Activated T-cell treated with anti-CD3 and anti-CD28 coated beads, Interleukin-2, amount 50 U/mL, for 48 hours (primary cell): ENCODE measurements at places on chromosomes 16 and 17.

DNA sequence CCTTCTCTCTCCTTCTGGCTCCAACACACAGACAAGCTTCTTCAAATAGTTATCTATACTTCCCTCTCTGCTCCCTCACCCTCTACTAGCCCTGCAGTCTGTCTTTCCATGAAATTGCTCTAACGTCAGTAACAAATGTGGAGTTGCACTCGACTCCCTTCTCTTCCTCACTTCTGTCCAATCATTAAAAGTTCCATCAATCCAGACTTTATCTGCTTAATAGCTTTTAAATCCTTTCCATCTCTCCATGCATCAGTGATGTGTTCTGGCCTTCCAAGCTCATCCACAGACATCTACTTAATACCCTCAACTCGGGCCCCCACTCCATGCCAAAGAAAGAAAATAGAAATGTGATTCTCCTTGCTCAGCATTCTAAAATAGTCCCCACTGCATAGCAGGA is 422.1 kb upstream of the CDH5 start:
- no peak for DNase-seq

- no peak for DNase-seq
Observed at GRCh38 chr17:14307560-14308024, 6.7 kb downstream of the HS3ST3B1 start.

DNA sequence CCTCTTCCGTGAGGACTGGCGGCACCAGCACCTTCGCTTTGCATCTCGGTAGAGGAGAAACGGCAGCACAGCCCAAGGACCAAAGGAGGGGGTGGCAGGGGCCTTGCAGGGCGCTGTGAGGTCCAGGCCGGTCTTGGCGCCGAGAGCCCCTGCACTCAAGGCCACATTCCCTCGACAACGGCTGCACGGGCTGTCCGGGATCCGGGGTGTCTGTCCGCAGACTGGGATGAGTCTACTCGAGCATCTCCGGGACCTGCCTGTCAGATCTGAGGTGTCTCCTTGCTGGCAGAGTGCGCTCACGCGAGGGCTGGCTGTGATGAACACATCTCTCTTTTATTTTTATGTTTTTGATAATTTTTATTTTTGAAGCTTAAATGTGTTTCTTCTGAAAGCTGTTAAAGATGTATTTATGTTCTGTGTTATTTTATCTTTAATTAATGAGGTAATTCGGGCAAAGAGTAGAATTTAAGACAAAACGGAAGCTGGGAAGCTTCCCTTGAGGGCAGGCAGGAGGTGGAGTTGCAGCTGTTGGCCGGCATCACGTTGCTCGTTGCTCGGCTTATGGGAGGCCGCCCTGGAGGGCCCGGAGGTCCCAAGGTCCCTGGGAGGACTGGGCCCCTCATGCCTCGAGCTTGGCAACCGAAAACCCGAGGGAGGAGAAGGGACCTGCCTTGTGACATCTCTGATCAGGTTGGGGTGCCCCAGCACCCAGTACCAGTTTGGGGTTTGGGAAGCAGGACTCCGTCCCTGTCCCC is 4.3 kb downstream of the SOX8 start:
- DNase-seq, result no peak

DNA sequence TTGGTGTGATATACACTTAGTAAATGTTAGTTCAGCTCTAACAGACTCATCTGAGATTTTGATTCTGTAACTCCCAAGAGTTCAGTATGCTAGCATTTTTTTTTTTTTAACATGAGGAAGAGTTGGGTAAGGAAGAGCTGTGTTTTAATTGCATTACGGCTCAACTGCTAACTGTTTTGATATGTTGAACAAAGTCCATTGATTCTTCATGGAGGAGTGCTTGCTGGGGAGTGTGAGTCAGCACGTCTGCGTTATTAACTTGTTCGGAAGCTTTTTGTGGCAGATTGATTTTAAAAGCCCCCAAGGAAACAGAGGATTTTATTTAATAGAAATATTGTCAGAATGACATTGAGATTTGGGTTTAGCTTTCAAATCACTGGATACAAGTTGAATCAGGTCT is 45.8 kb downstream of the PITPNC1 start:
- no peak for DNase-seq

- no peak for DNase-seq
Observed at GRCh38 chr17:58764373-58764772, 8.7 kb downstream of the PPM1E start.

- no peak for DNase-seq
Observed at GRCh38 chr16:83343935-83344366, 463.8 kb upstream of the HSBP1 start.

DNA sequence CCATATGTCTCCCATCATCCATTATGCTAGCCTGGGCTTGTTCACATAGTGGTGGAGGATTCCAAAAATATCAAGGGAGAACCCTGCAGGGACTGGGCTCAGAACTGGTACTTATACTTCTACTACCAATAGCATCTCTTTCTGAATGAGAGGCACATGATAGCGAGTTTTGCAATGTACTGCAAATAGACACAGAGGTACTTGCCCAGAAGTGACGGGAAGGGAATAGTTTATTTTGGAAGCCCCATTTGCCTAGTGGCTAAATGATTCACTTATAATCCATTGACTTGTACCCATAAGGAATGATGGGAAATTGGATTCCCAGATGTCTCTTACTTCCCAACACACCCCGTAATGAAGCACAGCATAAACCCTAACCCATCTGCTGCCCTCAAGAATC is 124.8 kb upstream of the ERCC4 start:
- no peak for DNase-seq
